ENCODE measurements at places on chromosomes 1 and 21. TPM values are rescaled to one million over a fixed set of nuclear protein-coding genes. Genes with fewer than 3 reads are reported as not detected.

Gene S1PR1
- total RNA-seq, result 0.52 TPM

DNA sequence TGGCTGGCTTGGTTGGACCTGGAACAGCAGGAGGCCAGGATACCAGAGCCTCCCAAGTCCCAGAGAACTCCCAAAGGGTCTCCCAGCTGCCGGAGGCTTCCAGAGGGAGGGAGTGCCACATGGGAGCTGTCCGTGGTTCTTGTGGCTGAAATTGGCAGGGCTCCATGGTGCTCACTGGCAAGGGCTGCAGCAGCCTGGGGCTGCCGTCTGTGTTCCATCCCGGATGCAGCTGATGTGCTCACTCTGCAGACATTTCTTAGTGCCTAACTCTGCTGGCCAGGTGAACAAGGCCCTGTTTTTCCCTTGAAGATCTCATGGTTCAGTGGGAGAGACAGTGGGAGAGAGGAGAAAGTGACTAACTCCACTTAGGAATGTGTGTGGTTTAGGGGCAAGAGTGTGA lies 261.1 kb downstream of the CAMTA1 start:
- peak; percentile 55 for DNase-seq

Gene C1orf226
- 3.1 TPM for total RNA-seq

Gene MYBPHL
- 1.1 TPM for total RNA-seq

Gene LIN28A
- not detected for total RNA-seq

Measured in MCF 10A (cell line).